NCI-H1436 treated with DMSO at 0.1 percent for 48 hours (cell line): ENCODE measurements at places on chromosomes 12 and 14.

GRCh38 chr14:51168215-51168613, 71.8 kb upstream of the TMX1 start:
- DNase-seq: no peak

DNA sequence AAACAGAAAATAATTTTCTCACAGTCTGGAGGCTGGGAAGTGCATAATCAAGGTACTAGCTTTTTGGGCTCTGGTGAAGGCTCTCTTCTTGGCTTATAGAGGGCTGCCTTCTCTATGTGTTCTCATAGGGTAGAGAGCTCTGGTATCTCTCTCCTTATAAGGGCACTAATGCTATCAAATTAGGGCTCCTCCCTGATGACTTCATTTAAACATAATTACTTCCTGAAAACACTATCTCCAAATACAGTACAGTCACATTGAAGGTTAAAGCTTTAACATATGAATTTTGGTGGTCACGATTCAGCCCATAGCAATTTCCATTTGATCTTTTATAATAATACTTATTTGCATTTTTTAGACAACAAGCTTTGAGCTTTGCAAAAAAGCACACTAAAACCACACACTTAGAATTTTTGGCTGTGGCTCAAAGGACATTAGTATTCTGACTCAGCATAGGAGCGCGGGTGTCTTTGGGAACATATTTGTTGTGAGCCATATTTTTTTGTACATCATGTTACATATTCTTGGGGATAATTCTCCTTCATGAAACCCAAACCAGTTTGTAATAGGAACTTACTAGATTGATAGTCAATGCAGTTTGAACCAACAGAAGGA, 808.1 kb upstream of the FBXO33 start:
- no peak for DNase-seq

DNA sequence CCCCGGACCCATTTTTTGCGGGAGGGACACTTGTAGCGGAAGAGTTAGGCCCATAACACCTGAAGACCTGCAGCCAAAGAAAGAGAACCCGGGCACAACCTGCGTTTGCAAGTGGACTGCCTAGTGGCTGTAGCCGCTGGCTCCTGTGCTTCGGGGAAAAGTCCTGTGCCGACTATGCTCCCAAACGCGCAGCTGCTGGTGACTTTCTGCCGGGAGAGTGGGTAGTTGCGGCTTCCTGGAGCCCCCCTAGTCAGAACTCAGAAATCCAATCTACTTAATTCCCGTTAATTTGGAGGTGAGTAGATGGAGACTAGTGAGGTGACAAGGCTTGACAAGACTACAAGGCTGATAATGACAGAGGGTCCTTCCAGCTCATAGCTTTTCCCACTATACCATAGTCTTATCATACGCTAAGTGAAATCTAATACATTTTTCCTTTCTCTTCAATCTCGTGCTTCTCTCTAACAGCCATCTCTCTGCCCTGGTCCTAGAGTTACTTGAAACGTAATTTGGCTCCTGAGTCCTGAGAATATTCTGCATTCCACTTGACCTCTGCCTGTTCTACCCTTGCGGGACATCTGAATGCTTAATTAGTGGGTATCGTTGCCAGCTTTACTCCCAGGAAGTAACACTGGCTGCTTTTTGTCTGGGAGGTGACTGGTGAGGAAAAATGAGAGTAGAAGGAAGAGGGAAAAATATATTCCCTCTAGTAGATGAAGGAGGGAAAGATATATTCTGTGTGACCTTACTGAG, 556 bp downstream of the MTHFD1 start:
- DNase-seq: no peak

DNA sequence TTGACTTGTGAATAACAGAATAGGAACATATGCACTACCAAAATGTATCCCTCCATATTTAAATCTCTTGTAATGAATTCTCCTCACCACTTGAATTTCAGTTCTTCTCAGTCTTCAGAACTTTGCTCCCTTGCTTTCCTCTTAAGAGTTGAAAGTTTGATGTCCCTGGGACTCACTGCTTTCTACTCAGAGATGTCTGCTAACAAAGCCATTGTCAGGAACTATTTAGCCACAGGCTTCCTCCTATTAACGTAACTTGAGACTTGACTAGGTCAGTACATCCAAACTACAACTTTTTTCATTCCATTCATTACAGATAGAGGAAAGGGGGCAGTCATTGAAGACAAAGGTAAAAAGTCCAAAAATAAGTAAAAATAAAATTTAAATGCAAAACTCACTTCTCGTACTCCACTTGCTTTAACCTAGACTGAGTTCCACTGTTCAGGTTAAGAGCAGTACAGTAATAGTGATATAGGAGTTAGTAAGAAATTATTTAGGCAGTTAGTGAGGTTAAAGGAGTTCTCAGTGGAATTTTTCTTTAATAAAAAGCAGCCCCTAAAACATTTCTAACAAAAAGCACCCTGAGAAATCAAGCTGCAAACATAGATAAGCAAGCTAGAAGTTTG, 364.2 kb downstream of the SOX5 start:
- DNase-seq: no peak

DNA sequence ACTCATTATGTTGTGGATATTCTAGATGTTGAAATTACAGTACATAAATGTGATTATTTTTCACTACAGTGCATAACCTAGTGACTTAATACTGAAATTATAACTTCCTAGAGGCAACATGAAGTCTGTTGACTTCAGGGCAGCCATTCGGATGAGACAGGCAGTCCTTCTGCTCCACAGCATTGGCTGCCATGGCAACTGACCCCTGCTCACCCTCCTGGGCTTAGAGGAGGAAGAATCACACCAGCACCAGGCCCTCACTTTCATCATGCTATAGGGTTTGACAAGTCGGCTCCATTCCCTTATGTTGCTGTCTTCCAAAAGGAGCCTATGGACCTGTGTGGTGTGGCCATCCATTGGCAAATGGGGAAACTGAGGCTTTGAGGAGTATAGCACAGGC, 233.5 kb upstream of the TMEM132C start:
- no peak for DNase-seq

GRCh38 chr14:22839159-22839779, 2.9 kb downstream of the MMP14 start:
- no peak for DNase-seq

DNA sequence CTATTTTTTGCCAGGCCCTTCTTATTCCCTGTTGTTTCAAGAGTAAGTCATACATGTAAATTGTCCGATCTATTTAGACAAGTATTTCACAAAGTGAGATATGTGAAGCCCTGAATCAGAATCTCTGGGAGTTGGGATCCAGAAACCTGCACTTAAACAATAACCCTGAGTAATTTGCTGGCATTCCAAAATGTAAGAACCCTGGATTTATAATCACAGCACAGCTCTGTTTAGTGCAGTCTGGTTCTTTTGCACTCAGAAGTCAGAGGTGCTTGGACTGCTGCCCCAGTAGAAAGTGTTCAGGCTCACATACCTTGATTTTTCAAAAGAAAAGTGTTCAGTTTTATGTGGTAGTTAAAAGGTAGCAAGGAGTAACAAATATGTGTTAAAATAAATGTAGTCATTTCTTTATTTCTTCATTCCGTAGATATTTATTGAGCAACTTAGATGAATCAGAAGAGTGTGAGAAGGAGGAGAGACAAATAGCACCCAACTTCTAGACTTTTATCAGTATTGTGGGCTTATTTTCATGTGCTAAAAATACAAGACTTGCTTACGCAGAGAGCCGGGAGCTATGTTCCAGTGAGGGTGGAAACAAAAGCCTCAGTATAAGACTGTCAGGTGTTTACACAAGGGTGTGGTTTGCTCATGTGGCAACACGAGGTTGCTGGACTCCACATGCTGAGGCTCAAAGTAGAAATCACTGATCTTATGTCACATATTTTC, 70.1 kb downstream of the SYNE2 start:
- DNase-seq: no peak

GRCh38 chr14:77682158-77682553, 25.7 kb downstream of the ALKBH1 start:
- no peak for DNase-seq

DNA sequence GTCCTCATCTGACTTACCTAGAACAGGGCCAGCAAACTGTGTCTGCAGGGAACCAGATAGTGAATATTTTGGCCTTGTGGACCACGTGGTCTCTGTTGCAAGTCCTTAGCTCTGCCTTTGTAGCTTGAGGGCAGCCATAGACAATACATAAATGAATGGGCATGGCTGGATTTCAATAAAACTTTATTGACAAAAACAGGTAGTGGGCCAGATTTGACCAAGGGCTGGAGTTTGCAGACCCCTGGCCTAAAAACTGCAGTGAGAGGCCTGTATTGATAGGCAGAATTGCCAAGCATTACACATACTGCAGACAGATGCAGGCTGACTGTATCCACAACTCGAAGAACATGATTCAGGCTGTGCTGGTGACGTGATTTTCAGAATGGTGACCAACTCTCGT, 25.3 kb downstream of the CCDC63 start:
- no peak for DNase-seq

GRCh38 chr14:55518391-55518790, 61.6 kb upstream of the KTN1 start:
- no peak for DNase-seq

- DNase-seq: no peak
These were observed 157.6 kb downstream of the SUDS3 start for GRCh38 chr12:118534003-118534402.

DNA sequence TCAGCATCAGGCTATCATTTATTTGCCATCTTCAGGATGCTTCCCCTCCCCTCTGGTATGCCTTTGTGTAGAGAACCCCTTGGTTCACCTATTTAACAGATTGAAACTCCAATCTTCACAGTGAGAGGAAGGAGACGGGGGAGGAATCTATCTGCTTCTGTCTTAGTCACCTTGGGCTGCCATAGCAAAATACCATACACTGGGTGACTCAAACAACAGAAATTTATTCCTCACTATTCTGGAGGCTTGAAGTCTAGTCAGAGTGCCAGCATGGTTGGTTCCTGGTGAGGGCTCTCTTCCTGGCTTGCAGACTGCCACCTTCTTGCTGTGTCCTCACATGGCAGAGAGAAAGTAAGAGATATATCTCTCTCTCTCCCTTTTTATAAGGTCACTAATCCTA, 13.5 kb upstream of the EML1 start:
- no peak for DNase-seq

DNA sequence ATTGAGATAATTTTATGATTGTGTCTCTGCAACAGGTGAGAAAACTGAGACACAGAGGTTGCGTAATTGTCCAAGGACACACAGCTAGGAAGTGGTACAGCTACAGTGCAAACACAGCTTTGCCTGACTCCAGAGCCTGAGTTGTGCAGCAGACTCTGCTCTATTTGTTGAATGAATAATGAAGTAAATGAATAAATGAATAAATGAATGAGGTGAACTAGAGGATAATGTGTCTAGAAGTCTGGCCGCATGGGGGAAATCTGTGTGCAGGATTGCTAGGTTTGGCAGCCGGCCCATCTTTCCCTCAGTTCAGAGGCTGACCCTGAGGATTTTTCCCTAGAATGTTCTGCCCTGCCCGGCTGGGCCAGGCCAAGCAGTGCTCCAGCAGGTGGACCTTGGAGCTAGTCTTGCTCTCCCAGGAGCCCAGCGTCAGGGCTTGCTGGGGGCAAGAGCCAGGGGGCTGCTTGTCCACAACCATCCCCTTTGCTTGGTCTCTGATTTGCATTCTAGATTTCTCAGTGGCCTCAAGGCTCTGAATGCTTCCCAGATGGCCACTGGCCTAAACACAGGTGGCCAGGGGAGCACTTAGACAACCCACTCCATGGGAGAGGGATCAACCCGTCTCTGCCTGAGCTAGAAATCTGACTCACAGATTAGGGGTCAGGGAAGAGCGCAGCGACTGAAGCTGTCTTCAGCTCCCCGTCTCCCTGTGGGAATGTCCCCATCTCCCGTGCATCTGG, 225.2 kb downstream of the C12orf75 start:
- DNase-seq: no peak

- no peak for DNase-seq
These were observed 245.9 kb downstream of the CHST11 start for GRCh38 chr12:104702565-104703139.

GRCh38 chr12:67852701-67853100, 136.5 kb upstream of the IFNG-AS1 start:
- DNase-seq: no peak

- DNase-seq: no peak
These were observed 562.8 kb downstream of the GALC start for GRCh38 chr14:87430214-87430613.

DNA sequence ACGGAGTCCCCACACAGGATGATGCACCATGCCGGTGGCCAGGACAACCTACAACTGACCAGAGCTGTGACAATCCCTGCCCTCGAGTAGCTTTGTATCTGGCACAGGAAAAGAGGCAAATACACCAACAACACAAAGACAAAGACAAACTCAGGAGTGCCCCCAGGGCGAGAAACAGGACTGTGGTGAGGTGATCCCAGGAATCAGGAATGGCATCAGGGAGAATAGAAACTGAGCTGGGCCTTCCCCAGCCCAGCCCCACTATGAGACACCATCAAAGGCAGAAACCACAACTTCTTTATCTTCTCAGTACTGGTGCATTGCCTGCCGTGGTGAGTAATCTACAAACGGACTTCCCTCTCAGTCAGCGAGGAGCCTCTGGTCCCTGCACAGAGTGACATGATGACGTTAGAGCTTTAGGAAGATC, 157.7 kb downstream of the TTC7B start:
- DNase-seq: no peak

DNA sequence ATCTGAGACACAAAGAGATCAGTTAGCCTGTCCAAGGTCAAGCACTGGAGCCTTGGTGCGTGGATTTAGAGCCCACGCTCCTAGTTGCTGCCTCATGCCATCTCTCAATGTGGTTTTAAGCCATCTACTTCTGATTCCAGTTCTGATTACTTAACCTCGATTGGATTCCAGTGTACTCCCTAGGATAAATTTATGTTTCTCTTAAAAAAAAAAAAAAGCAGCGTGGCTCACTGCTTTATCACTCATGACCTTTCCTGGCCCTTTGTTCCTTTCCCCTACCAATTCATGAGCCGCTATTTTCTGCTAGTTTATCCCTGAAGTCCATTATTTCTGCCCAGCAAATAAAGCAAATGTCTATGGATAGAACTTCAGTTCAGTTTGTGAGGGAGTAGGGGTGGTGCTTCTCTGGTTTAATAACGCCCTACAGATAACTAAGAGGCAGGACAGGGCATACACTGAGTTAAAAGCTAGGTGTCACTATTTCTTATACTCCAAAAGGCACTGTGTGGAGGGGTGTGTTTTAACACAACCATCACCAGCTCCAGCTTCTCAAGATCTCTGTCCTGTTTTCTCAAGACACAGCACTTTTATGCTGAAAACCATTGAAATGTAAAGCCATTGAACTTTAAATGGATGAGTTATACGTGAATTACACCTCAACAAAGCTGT, 9.8 kb upstream of the PARP11 start:
- no peak for DNase-seq

- no peak for DNase-seq
These were observed 29.7 kb upstream of the NR2C1 start for GRCh38 chr12:95102916-95103671.

GRCh38 chr12:133120385-133121191, 9.5 kb downstream of the ZNF891 start:
- DNase-seq: no peak

DNA sequence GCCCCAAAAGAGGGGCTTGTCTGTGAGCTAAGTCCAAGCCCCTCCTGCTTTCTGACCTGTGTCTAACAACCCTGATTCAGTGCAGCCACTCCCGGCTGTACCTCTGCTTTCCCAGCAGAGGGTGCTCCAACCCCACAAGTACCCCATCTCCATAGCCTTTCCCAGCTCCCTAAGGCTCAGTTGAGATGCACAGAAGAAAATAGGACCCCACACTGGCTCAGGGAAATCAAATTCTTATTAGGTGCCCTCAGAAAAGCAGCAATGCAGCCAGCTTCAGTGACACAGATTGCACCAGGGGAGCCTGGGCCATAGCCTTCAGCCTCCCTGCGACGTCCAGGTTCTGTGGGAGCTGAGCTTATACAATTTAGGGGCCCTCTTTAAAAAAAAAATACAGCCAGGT, 49.9 kb downstream of the LRRC74A start:
- no peak for DNase-seq
